ENCODE measurements at places on chromosomes 5 and 9.

GRCh38 chr9:69554945-69555344, 117.2 kb downstream of the APBA1 start:
- DNase-seq: no peak

DNA sequence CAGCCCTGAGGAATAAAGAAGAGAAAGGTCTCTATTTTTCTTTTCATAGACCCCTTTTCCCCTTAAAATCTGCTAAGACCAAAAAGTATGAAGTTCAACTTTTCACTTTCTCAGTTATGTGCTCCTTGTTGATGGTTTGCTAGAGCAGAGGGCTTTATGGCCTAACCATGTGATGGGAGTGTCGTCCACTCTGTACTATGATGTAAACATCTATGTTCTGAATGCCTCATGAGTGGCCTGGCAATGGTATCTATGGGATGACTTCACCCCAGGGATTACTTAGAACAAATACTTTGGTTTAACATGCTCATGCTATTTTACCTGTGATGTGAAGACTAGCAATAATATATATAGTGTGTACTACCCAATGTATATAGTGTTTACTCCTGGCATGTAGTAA, 43.7 kb upstream of the MIER3 start:
- DNase-seq: no peak

- no peak for DNase-seq
Measured at GRCh38 chr9:119963258-119963797, 594.1 kb upstream of the BRINP1 start.

GRCh38 chr9:8521112-8521511, 721.5 kb upstream of the DMAC1 start:
- DNase-seq: no peak

DNA sequence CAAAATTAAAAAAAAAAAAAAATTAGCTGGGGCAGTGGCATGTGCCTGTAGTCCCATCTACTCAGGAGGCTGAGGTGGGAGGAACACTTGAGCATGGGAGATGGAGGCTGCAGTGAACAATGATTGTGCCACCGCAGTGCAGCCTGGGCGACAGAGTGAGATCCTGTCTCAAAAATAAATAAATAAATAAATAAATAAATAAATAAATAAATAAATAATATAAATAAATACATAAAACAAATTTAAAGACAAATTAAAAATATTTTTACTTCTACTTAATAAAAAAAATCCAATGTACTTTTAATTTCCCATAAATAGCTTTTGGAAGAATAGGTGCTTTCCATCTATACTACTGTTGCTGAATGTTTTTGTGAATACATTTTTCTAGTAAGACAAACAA, 598.4 kb upstream of the EDIL3 start:
- no peak for DNase-seq

DNA sequence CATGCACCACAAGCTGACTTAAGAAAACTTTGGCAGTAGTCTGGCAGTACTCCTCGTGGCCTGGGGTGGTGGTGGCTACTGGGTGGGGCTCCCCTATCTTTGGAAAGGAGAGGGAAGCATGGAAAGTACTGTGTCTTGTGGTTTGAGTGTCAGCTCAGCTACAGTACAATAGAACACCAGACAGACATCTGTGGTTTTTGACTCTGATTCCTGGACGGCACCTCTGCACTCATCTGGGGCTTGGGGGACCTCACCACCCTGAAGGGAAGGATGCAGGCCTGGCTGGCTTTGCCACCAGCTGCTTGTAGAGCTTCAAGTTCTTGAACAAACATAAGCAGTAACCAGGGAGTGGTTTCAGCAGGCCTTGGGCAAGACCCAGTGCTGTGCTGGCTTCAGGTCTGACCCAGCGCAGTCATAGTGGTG, 40.6 kb downstream of the TNFSF8 start:
- no peak for DNase-seq

- no peak for DNase-seq
Measured at GRCh38 chr5:105207066-105207465, 1644.5 kb upstream of the NUDT12 start.

- no peak for DNase-seq
Measured at GRCh38 chr9:126545106-126545505, 68.6 kb upstream of the LMX1B start.

GRCh38 chr9:121720311-121721057, 69.0 kb downstream of the DAB2IP start:
- DNase-seq: no peak

- DNase-seq: no peak
Measured at GRCh38 chr5:128825826-128826225, 139.5 kb upstream of the SLC27A6 start.

DNA sequence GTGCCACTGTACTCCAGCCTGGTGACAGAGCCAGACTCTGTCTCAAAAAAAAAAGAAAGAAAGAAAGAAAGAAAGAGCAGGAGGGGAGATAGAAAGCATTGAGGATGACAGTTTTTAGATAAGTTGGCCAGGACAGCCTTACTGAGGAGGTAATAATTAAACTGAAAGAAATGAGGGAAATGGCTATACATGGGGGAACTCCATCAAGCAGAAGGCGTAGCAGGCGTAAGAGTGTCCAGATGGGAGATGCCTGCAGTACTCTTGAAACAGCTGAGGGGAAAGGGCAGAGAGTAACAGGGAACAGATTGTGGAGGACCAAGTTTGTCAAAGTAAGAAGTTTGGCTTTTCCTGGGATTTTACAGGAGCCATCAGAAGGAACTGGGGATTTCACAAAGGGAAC, 57.5 kb downstream of the HMGCS1 start:
- no peak for DNase-seq

DNA sequence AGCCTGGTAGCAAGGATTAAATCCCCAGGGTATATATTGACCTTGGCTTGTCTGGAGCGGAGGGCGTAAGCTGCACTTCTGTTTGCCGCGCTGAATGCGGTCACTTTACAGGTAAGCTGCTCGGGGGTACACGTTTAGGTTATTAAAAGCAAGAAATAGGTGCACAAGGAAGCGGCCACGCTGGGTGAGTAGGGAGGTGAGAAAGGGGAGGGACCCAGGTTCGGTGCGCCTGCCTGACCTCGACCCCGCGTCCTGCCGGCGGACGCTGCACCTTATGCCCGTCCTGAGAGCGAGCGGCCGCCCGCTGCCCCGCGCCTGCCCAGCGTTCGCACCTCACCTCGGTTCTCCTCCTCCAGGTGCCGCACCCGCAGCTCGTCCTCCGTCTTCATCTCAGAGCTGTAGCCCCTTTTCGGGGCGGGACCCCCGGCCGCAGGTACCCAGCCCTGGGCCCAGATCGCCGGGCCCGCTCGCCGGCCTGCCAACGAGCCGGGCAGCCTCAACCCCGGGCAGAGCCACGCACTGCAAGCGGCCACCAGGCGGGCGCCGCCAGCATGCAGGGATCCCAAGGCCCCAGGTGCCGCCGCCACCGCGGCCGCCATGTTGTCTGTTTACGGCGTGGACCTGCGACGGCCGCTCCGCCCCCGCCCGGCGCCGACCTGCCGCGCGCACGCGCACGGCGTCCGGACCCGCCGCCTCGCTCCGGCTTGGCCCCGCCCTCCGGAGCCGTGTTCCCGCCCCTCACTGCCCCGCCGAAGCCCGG, at the start of gene AUH:
TSS of gene AUH (minus strand) at position 628 of the 760 bp plus-strand sequence. CDS start at position 599, 29 bp downstream.
- DNase-seq: peak; percentile 69

GRCh38 chr9:96186591-96187011, 115.4 kb downstream of the HSD17B3 start:
- DNase-seq: no peak

- no peak for DNase-seq
Measured at GRCh38 chr5:171647904-171648260, 137.7 kb upstream of the SMIM23 start.

DNA sequence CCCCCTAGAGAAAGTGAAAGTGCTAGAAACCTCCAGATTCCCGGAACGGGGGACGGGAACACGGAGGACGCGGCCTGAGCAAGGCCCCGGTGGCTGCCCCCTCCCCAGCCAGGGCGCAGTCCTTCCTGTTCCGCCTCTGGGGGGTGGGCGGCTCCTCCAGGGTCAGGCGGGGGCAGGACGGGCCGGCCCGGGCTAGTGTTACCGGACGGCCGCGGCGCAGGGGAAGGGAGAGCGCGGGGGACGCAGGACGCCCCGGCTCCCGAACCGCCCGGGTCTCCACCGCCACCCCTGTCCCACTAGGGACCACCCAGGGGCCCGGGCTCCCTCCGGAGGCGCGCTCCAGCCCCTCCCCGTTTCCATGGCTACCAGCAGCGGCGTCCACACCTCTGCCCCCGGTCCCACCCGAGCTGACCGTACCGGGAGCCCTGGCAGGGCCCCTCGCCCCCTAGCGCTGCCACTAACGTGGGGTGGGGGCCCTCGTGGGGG, 579 bp downstream of the SLC12A7 start:
- DNase-seq: peak; percentile 97

DNA sequence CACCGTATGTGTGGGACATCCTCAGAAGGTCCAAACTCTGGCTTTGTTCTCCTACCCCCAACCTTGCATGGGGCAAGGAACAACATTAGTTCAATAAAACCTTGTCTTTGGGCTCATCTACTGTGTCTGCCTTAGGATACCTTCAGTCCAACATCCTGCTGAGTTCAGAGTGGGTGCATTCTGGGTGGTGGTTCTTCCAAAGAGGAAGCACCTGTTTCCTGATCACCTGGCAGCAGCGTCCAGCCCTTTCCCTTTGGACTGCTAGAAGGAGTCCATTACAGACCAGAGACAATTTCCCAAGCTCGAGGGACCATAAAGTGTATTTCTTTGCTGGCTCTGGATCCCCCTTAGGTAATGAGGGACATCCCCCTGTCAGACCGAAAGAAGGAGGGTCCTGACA, 154.1 kb downstream of the SEMA6A start:
- DNase-seq: no peak

DNA sequence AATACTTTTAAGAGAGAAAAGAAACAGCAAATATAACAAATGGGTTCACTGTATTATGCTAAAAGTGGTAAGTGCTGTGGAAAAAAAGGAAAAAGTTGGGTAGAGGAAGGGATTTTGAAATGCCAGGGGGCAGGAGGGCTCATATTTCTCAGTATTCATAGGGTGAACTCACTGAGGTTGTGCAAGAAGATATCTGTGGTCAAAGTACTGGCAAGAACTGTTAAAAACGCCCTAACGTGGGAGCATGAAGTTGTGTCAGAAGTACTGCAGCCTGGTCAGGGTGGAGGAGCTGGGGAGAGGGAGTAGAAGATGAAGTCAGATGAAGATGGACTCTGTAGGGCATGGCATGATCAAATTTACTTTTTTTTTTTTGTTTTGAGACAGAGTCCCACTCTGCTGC, 31.2 kb upstream of the SLC28A3 start:
- no peak for DNase-seq

GRCh38 chr9:94734054-94734754, 7.7 kb downstream of the AOPEP start:
- DNase-seq: no peak

GRCh38 chr5:62900976-62901375, 322.4 kb downstream of the LRRC70 start:
- DNase-seq: no peak

DNA sequence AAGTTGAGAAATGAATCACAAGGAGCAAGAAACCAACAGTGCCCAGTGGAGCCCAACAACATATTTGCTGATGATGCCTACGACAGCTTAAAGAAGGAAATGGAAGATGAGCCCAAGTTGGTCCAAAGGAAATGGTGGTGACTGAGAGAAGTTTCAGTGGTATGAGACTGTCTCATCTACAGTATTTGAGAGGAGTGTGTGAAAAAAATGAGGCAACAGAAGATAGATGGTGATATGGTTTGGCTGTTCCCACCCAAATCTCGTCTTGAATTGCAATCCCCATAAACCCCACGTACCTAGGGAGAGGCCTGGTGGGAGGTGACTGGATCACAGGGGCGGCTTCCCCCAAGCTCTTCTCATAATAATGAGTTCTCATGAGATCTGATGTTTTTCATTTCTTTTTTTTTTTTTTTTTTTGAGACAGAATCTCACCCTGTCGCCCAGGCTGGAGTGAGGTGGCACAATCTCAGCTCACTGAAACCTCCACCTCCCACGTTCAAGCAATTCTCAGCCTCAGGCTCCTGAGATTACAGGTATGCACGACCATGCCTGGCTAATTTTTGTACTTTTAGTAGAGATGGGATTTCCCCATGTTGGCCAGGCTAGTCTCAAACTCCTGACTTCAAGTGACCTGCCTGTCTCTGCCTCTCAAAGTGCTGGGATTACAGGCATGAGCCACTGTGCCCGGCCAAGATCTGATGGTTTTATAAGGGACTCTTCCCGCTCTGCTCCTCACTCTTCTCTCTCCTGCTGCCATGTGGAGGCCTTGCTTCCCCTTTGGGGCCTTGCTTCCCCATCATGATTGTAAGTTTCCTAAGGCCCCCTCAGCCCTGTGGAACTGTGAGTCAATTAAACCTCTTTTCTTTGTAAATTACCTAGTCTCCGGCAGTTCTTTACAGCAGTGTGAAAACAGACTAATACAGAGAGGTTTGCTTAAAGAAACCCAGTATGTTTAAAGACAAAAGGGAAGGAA, 30.2 kb downstream of the EFCAB9 start:
- DNase-seq: no peak

- DNase-seq: no peak
Measured at GRCh38 chr5:131379723-131380122, 115.9 kb downstream of the CDC42SE2 start.

DNA sequence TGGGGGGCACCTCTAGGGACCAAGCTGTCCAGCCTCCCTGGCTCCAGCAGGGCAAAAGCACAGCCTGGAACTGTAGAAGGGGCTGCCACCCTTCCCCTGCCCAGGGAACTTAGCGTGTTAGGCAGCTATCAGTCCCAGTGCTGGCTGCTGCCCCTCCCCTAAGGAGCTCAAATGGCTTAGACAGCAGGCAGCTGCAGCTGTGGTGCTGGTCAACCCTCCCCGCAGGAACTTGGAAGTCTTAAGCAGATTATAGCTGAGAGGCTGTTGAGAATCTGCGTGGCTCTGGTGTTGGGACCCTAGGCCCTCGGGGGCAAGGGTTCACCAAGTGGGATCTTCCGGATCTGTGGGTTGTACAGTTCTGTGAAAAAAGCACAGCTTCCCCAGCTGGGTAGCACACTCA, 536.5 kb upstream of the CDH10 start:
- no peak for DNase-seq

DNA sequence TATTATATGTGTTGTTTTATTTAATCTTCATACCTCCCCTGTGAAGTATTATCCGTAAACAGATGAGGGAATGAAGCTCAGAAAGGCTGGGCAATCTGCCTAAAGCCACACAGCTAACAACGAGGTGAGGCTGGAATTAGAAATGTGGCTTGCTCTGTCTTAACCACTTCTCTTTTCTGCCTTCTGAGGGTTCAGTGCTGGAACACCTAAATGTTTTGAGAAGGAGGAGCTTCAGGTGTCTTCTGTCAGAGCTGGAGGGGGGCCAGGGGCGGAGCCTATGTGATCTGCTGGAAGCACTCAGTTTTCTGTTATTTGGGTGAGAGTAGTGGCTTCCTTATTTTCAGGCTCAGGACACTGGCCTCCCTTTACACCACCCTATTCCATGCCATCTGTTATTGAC, 35.0 kb upstream of the ARAP3 start:
- DNase-seq: no peak

DNA sequence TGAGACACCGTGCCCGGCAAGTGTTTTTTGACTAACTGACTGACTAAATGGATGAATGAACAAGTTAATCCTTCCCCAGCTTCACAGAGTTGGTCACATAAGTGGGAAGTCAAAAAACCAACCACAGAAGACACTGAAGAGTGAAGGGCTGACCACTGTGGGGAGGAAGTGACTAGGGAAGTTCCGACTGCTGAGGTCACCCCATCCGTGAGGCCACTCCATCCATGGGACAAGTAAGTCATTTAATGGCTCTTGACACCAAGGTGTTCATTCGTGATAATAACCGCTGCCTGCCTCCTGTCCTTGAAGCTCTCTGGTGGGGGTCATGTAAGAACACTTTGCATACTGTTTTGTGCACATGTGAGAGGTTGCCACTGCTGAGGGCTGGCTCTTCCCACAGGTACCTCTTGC, 22.2 kb upstream of the CXCL14 start:
- DNase-seq: no peak
